Upper lobe of left lung (tissue), 6 donors: ENCODE measurements at places on chromosomes 12 and 14. TPM values are rescaled to one million over a fixed set of nuclear protein-coding genes. Genes with fewer than 3 reads are reported as not detected.

Gene SIX6
- total RNA-seq: not detected

GRCh38 chr14:69151458-69152180, 1.3 kb downstream of the DCAF5 start:
- peak overlapping the region; percentile 91 for H3K4me3 ChIP-seq
- no peaks in the 10 kb centered on the region for H3K27me3 ChIP-seq
- H3K27ac ChIP-seq: peak overlapping the region; percentile 94
- no peaks in the 10 kb centered on the region for H3K36me3 ChIP-seq

Gene LHX5
- not detected for total RNA-seq

DNA sequence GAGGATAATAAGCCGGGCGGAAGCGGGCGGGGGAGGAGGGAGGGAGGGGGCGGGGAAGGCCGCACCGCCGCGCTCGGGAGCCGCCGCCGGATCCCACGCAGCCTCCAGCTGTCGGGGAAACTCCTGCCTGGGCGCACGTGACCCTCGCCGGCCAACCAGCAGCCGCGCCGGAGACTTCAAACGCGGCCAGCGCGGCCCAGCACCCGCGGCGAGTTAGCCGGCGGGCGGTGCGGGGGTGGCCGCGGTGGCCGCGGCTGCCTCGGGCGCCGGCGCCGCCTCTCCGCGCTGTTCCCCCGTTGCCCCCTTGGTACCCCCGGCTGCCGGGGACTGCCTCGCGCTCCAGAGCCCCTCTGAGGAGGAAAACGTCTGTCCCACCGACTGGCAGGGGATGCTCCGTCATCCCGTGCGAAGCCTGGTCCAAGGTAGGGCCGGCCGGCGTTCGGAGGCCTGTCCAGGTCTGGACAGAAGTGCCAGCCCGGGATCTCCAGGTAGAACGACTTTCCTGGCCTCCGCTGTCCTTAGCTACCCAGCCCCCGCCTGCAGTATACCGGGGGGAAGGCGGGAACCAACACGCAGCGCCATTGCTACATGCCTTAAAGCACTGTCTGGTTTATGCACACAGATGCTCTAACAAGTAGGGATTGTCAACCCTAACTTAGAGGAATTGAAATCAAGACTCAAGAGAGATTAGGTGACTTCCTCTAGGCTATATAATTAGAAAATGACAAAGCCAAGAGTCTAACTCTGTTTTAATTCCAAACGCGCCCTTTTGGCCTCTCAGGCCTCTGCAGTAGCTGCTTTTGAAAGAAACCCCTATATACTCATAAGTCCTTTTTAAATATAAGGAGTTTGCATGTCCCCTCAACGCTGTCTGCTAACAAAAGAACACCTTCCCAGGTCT, at the start of gene YAF2:
TSS of gene YAF2 (minus strand) at position 9 of the 901 bp plus-strand sequence. CDS start 68 bp downstream, outside the sequence.
- peaks cover 9% of the 10 kb centered on the region for H3K36me3 ChIP-seq
- H3K27ac ChIP-seq: peak within 1 kb of the TSS; percentile 99
- peaks cover 35% of the 10 kb centered on the region for H3K4me1 ChIP-seq
- peak; percentile 97 for DNase-seq
- no peaks in the 10 kb centered on the region for H3K27me3 ChIP-seq

DNA sequence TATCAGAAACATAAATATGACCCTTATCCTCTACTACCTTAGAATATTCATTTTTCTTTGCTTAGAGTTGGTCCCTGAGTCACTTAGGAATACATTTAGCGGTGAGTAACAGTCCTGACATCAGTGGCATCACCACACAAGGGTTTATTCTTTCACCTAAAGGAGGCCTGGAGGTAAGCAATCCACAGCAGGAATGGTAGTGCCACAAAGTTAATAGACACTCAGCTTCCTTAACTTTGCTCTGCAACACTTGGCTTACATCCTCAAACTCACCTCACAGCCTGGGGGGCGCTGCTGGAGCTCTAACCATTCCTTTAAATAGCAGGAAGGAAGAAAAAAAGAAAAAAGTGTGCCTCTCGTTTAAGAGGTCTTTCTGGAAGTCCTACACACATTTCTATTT, 29.1 kb downstream of the BBOF1 start:
- no peaks in the 10 kb centered on the region for H3K36me3 ChIP-seq
- H3K27ac ChIP-seq: no peak overlapping the region
- no peaks in the 10 kb centered on the region for H3K4me1 ChIP-seq
- no peak for DNase-seq

DNA sequence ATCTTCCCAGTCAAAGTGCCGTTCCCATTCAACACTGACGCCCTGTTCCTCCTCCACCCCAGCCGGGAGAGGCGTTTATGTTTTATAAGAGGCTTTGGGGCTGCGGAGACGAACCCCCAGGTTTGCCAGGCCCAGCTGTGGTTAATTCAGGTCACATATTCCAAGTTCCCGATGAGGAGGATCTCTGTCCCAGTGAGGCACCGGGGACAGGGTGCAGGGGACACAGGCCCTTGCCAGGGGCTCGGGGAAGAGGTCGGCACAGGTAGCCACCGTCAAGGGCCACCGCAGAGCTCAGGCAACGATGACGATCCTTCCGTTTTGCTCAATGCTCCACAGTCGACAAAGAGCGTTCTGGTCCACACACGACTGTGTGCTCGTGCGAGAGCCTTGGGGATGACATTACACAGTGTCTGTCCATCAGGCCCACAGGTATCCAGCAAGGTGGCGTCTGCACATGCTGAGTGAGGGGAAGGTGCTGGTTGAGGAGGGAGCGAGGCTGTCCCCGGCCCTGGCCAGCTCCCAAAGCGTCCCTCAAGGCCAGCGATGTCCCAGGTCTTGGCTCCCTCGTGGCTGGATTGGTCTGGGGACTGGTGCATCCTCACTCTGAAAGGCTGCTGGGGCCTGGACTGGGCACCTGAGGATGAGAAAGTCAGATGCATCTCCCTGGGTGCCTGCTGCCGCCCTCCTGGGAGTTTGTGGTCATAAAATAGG, 189.2 kb upstream of the C14orf180 start:
- no peak for DNase-seq
- H3K4me1 ChIP-seq: peaks cover 22% of the 10 kb centered on the region
- H3K36me3 ChIP-seq: no peaks in the 10 kb centered on the region
- no peak overlapping the region for H3K27ac ChIP-seq
- no peak overlapping the region for H3K4me3 ChIP-seq
- H3K27me3 ChIP-seq: no peaks in the 10 kb centered on the region

DNA sequence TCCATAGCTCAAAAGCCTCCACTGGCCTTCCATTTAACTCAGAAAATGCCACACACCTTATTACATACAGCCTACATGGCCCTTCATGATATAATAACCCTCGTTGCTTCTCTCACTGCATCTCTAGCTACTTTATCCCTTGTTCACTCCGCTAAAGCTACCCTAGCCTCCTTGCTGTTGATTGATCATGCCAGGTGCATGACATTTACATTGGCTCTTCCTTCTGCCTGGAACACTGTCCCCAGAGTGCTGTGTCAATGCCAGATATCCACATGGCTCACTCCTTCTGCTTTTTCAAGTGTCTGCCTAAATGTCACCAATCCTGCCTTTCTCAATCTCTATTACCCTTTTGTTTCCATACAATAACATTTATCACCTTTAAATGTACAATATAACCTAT, 58.3 kb downstream of the CAND1 start:
- H3K4me1 ChIP-seq: no peaks in the 10 kb centered on the region
- no peak for DNase-seq
- H3K27ac ChIP-seq: no peak overlapping the region
- no peak overlapping the region for H3K4me3 ChIP-seq

Gene SARNP
- total RNA-seq: 62.0 TPM

Gene PTPRB
- total RNA-seq: 68.8 TPM

Gene OXA1L
- total RNA-seq: 54.9 TPM

GRCh38 chr14:100834082-100834793, 8.3 kb downstream of the MEG3 start:
- H3K27me3 ChIP-seq: no peaks in the 10 kb centered on the region
- DNase-seq: no peak
- H3K4me1 ChIP-seq: no peaks in the 10 kb centered on the region

Gene ST8SIA1
- total RNA-seq: 7.3 TPM

Gene SERPINA10
- total RNA-seq: not detected

Gene SLC16A7
- 21.3 TPM for total RNA-seq
